Dermis microvascular lymphatic vessel endothelial cell (primary cell): ENCODE measurements at places on chromosomes 16 and 17. TPM values are rescaled to one million over a fixed set of nuclear protein-coding genes. Genes with fewer than 3 reads are reported as not detected.

PLLP gene
- total RNA-seq, result 4.2 and 11.9 TPM in 2 replicates

TBX6 gene
- under 0.01 and 0.13 TPM in 2 replicates for total RNA-seq

KRT31 gene
- total RNA-seq, result not detected in 2 replicates

CNTNAP4 gene
- total RNA-seq, result not detected in 2 replicates

DNA sequence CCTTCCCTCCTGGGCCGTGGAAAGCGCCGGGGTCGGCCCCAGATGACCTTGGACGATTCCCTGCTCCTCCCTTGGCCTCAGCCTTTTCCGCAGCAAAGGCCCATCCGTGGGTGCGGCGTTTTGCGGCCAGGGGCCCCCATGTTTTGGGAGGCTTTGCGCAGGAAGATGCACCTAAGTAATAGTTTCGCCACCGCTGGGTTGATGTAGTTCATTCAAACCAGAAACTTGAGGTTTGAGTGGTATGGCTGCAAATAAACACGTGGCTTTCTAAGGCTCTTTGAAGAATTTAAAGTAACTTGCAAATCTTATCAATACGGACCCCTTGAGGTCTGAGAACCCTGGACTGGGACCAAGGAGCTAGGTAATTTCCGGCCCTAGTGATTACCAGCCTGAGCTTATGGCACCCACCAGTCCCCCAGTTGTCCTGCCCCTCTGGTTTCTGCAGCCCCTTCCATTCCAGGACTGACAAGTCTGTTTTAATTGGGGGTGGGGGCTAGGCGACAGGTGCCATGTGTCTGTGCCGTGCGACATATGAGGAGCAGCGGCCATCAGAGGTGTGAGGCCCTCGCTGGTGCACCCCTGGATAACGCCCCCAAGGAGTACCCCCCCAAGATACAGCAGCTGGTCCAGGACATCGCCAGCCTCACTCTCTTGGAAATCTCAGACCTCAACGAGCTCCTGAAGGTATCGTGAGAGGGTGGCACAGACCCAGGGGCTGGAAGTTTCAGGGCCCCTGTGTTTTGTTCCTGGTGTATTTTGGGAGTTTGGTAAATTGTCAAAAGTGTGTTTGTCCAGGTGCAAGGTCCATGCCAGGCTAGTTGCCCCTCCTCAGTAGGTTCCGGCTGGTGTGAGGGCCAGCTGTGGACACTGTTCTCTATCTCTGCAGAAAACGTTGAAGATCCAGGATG, 834 bp downstream of the MRPL12 start:
- no peak for DNase-seq

DNA sequence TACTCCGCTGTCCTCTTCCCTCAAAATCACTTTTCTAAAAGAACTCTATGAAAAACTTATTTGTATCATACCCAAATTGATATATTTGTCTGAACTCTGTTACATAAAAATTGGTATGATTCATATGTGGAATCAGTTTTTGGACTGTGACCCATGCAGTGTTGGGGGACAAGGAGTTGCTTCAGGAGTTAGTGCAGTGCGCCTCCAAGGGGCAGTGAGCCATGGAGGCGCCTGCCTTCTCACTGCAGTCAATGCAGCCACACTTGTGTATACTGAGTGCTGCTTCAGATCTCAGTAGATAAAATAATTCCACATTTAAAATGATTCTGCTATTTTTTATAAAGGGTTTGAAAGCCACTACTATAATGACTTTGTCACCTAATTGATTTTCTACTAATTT, 32.5 kb downstream of the DGKE start:
- DNase-seq, result peak; percentile 43
